ENCODE measurements at places on chromosomes 7 and 10.

DNA sequence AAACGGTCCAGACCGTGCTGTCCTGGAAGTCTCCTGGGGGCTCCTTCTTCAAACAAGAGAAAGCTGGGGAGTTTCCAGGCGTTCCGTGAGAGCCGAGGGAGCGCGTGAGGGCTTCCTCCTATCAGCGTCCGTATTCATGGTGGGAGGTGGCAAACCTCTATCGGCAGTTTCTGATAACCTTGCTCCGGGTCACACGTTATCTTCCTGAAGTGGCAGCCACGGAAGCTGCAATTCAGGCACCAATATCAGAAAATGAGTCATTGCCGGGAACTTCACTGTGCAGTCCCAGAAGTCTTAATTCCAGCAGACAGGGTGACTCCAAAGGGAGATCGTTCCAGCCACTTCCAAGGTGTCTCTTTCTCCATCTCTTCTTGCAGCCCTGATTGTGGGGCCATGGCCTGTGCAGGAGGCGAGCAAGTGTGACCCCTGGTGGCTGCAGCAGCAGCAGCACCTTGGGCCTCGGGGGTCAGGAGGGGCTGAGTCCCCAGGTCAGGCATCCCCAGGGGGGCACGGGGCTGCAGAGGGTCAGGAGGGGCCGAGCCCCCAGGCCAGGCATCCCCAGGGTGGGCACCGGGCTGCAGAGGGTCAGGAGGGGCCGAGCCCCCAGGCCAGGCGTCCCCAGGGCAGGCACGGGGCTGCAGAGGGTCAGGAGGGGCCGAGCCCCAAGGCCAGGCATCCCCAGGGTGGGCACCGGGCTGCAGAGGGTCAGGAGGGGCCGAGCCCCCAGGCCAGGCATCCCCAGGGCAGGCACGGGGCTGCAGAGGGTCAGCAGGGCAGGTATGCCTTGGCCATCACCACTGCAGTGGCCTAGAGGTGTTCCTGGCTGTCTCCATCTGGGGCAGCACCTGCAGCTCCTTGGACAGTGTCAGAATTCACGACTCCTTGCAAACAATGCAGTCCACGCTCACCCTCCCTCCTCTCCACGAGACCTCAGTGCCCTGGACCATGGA lies 538.7 kb downstream of the DNAJB6 start:
- peak; percentile 14 for DNase-seq

DNA sequence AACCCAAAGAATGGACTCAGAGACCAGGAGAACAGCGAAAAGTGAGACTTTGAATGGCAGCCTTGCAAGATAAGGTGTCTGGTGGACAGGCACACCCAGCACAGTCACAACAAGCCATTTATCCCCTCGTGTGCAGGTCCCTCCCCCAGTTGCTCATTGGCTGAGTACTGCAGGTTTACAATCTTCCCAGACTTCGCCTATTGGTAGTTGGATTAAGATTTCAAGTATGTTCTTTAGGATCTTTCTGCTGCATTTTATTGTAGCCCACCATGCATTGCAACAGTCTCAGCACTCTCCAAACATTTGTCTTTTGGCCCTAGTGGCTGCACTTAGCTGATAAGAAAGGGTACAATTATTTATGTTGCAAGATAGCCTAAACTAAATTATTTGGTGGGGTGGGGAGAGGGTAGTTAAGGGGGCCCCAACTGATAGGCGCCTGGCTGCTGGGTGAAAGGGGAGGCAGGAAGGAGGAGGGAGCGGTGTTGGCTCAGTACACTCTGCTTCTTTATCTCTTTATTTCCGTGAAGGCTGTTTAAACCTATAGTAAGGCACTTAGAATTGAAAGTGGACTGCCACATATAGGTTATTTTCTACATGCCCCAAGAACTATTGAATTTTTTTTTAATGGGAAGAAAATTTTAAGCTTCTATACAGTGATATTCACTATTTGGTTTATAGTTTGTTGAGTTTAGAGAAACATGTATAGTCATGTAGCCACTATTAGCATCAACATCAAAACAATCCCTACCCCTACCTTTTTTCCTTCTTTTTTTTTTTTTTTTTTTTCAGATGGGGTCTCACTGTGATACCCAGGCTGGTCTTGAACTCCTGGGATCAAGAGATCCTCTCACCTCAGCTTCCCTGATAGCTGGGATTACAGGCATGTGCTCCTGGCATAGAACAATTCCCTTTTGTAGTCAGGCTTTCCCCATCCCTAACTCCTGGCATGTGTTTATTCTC lies 54.2 kb downstream of the GUSB start:
- no peak for DNase-seq

GRCh38 chr10:5537684-5538083 lies 12.9 kb downstream of the CALML3 start:
- DNase-seq: no peak

DNA sequence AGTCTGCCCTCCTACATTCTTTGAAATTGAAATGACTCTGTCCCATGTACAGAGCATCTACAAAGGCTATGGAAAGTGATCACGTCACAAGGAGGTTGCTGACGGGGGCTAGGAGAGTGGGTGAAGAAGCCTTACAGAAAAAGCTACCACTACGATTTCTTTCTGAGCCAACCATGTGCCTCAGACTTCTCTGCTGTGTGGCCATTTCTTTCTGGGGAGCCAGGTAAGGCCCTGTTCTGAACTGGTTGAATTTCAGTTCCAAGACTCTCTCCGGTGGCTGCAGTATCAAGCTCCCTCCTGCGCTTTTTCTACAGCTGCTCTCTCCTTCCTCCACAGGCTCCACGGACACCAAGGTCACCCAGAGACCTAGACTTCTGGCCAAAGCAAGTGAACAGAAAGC lies 112.5 kb upstream of the PRSS1 start:
- no peak for DNase-seq

GRCh38 chr7:80661729-80662128 lies 23.3 kb downstream of the CD36 start:
- no peak for DNase-seq

- no peak for DNase-seq
These were observed 144.1 kb upstream of the CAV2 start for GRCh38 chr7:116355424-116355765.

GRCh38 chr10:126376956-126377355 lies 11.3 kb downstream of the ADAM12 start:
- DNase-seq: peak; percentile 64

GRCh38 chr7:144835155-144835611 lies 670 bp downstream of the TPK1 start:
- DNase-seq: peak; percentile 60

GRCh38 chr7:139526578-139527544 lies 3.4 kb downstream of the CLEC2L start:
- DNase-seq: peak; percentile 64

DNA sequence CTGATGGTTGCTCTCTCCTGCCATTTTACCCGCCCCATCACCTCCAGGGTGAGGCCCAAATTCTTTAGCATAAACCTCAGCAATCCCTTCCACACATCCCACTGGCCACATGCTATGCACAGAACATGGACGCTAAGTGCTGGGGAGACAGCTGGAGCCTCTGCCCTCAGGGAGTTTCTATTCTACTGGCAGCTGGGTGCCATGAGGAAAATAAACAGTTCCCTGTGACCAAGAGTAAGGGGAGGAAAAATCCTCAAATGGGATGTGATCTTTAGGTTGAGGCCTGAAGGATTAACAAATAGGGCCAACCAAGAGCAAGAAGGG lies 1.2 kb downstream of the PARP12 start:
- DNase-seq: no peak

DNA sequence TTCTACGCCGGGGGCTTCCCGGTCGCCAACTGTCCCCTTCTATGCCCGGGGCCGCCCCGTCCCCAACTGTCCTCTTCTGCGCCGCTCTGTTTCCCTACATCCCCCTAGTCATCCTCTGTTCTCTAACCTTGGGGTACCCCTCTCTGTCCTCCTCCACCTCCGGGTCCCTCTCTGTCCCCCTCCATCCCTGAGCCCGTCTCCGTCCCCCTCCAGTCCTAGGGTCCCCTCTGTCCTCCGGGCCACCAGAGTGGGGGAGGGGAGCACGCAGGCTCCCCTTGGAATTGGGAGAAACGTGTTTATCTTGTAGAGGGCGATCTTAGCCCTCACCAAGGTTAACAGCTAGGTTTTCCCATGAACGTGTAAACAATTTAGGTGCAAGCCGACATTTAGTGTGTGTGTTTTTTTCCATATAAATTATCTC lies 852 bp upstream of the KLF6 start:
- peak; percentile 67 for DNase-seq

GRCh38 chr10:91682912-91683311 lies 50.0 kb upstream of the PPP1R3C start:
- DNase-seq: no peak

DNA sequence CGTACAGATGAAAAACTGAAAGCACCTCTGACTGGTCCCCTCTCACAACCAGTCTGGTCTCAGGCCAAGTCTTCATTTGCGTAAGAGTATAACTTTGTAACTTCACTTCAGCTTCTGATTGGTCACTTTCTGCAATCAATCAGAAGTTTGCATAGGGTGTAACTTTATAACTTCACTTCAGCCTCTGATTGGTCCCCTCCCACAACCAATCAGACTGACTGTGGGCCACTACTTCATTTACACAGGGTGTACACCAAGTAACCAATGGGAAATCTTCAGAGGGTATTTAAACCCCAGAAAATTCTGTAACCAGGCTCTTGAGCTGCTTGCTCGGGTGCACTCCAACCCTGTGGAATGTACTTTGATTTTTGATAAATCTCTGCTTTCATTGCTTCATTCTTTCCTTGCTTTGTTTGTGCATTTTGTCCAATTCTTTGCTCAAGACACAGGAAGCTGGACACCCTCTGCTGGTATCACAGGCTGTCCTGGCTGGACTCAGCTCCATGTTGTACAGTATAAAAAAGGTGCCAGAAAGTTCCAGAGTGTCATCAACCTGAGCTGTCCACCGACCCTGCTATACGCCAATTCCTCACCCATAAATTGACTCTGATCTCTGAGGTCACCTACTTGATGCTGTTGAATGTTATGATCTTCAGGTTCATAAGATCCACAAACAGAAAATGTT lies 74.5 kb downstream of the COBL start:
- no peak for DNase-seq

DNA sequence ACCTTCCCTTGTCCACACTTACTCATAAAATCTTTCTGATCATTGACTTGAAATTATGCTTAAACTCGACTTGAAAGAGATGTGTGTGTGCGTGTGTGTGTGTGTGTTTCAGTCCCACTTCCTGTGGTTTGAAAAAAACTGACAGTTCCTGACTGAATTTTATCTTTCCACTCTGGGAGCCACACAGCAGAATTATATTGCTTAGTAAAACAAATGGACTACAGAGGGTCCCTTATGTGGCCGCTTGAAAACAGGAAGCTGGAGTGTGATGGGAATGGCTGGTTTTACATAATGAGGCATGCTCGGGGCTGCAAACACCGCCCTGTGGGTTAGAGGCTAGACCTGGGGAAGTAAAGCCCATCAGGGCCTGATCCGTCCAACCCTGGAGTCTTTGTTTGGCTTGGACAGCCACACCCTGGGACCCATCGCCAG lies 54.8 kb downstream of the LYZL1 start:
- DNase-seq: no peak

DNA sequence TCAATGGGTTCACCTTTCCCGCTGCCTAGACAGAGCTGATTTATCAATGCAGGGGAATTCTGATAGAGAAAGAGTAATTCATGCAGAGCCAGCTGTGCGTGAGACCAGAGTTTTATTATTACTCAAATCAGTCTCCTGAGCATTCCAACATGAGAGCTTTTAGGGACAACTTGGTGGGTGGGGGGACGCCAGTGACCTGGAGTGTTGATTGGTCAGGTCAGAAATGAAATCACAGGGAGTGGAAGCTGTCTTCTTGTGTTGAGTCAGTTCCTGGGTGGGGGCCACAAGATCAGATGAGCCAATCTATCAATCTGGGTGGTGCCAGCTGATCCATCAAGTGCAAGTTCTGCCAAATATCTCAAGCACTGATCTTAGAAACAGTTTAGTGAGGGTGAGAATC lies 99.0 kb upstream of the CAV2 start:
- DNase-seq: no peak

DNA sequence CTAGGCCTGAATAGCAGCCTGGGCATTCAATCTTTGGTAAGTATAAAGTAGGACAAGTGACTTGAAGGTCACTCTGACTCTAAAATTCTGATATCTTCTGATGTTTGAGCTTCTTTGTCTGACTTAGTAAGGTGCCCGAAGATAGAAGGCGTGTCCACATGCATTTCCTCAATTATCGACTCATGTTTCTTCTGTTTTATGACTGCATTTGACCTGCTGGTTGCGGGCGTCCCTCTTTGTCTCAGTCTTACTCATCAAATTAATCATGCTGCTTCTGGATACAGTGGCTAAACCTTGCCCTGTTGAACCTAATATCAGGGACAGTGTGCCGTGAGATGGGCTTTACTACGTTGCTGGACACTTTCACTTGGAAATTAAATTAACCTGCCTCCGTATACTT lies 534.1 kb downstream of the SDK1 start:
- no peak for DNase-seq

GRCh38 chr10:3537518-3537917 lies 247.5 kb downstream of the KLF6 start:
- peak; percentile 15 for DNase-seq

DNA sequence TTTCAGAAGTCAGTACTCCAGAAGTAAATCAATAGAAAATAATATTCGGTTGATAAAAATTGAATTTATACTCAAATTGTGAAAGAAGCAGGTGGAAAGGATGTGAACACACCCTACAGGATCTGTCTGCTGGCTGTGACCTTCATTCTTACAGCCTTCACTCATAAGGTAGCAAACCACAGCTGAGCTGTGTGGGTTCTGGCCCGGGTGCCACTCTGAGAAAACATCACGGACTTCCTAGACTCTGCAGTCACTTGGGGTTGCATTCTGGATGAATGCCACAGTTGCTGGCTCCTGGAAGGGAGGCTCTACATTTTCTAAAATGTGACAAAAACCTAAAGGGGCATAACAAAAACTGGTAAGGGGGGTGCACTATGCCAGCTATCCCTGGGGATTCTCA lies 36.0 kb upstream of the ABLIM1 start:
- no peak for DNase-seq

DNA sequence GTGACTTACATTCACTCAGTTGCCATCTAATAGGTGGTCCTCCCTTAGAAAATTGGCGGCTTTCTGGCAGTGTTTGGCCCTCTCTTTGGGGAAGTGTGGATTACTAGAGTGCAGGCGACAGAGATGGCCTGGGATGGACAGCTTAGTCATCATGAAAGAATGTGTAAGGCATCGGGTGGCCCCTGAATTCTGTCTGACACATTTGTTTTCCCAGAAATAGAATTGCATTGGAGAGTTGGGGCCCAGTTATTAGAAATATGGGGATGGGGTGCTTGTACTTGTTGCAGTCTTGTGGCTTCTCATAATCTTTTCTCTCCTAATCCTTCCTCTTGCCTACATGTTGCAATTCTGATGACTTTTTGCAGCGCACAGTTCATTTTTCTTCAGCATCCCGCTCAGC lies 13.8 kb downstream of the TCF7L2 start:
- peak; percentile 78 for DNase-seq

- no peak for DNase-seq
These were observed 191.3 kb upstream of the KLF14 start for GRCh38 chr7:130925136-130925794.

GRCh38 chr7:102841290-102841689 lies 71.5 kb upstream of the LRRC17 start:
- no peak for DNase-seq

DNA sequence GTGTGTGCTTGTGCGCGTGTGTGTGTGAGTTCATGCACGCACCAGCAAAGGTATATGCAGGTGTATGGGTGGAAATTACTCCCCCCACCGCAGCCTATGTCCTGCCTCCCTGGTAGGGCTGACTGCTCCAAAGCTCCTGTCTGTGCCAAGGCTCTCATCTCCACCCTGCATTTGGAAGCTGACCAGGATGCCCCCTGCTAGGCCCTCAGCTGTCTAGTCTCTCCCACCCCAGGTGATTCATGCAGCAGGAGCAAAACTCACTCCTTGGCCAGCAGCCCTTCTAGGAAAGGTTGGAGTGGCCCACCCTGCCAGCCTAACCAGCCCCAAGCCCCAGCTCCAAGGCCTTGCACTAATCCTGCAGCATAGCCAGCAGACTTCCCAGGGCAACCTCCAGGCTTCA lies 148.4 kb downstream of the GRID1 start:
- no peak for DNase-seq

Measured in fibroblast of skin of scalp (primary cell).